ENCODE measurements at places on chromosomes 5 and 9.
A peak's percentile ranks its signal among the peaks of the same experiment; 100 is the strongest.

- DNase-seq, result no peak
These were observed 143.5 kb downstream of the GPBP1 start for GRCh38 chr5:57317341-57317740.

DNA sequence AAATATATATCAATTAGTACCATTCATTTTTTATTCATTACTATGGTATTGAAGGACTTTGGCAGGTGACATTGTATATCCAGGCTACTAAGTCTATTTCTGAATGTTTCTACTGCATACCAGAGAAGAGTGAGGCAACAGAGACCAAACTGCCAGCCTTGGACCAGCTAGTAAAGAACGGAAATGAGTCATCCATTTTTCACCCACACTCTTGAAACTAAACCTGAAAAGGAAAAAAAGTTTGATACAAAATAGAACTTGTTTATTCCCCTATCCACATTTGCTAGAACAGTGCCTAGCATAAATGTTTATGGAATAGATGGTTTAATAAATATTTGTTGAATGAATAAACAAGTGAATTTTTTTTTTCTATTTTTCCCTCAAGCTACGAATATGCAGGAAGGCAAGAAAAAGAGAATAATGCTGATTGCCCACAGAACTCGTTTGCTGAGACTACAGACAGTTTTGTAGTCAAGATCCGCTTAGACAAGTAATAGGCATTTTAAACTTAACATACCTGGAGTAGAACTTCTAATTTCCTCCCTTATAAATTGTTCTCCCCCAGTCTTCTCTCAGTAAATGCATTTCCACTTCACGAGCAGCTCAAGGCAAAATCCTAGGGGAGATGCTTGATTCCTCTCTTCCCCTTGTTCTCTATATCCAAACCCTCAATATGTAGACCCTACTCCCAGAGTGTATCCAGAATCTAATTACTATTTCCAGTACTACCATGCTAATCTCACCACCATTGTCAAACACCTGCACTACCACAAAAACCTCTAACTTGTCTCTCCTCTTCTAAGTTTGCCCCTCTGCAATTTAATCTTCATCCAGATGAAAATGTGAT is 146.2 kb upstream of the RASA1 start:
- peak; percentile 24 for DNase-seq

DNA sequence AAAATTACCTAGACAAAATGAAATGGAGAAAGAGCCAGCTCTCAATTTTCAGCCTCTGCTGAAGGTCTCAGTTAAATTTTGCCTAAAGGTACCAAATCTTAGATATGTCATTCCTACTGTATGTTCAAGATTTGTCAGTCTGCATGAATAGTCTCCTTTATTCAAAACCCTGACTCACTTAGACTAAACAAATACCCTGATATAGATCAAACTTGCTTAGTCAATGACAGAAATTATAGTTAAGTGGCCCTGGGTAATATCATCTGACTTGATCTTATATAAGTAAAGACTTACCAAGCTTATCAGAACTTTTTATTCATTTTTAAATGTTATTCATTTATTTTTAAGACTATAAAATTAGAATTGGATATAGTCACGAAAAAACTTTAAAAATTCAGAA is 12.2 kb downstream of the MEGF9 start:
- no peak for DNase-seq

- no peak for DNase-seq
These were observed 169.4 kb upstream of the PPP1R26 start for GRCh38 chr9:135310134-135310533.

DNA sequence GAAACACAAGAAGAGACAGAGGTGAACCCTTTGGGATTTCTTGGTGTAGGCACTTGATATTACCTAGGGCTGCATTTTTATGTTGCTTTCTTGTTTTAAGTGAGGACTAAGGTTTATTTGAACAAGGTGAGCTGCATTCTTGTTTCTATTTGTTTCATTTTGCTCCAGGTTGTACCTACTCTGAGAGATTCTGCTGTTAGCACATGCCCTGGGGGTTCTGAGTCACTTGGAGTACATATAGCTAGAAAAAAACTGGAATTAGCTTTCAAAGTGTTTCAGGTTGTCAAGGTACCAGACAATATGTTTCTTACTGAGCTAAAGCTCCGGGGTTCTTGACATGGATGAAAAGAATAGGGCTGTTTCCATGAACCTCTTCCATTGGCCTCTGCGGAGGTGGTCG is 299.4 kb downstream of the ICE1 start:
- DNase-seq, result no peak
